Activated T-helper 17 cell treated with anti-CD3 and anti-CD28 coated beads, Interleukin-2, amount 50 U/mL, for 72 hours (primary cell): ENCODE measurements at places on chromosomes 2 and 18.

- no peaks in the 10 kb centered on the region for H3K27me3 ChIP-seq
- no peaks in the 10 kb centered on the region for H3K36me3 ChIP-seq
- no peak overlapping the region for H3K27ac ChIP-seq
- H3K4me3 ChIP-seq, result no peak overlapping the region
- no peaks in the 10 kb centered on the region for H3K4me1 ChIP-seq
- no peak for ATAC-seq
These were observed 270.5 kb upstream of the MEIS1 start for GRCh38 chr2:66164470-66164869.

DNA sequence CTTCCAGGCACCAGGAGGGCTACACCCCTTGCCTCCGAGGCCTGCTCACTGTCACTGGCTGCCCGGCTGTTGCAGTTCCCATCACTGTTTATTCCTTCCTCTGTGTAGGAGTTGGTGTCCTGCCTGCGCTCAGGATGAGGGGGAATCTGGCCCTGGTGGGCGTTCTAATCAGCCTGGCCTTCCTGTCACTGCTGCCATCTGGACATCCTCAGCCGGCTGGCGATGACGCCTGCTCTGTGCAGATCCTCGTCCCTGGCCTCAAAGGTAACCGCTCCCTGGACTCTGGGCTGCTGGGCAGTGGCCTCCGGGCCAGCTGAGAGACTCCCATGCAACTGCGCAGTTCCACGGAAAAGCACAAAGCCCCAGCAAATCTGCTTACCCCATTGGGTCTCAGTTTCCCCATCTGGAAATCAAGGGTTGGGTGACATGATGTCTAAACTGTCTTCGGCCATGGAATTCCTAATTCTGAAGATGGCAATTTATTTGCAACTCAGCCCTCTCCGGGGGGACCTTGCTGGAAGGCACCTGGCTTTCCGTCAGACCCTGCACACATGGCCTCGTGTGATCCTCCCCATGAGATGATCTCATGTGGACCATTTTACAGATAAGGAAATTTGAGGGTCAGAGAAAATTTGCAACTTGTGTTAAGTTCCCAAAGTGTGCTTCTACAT, 9.4 kb downstream of the COLEC11 start:
- ATAC-seq, result no peak
- peaks cover 6% of the 10 kb centered on the region for H3K27me3 ChIP-seq
- no peaks in the 10 kb centered on the region for H3K4me1 ChIP-seq
- no peaks in the 10 kb centered on the region for H3K36me3 ChIP-seq

- no peaks in the 10 kb centered on the region for H3K4me1 ChIP-seq
- H3K27ac ChIP-seq, result no peak overlapping the region
- H3K36me3 ChIP-seq, result no peaks in the 10 kb centered on the region
- no peak overlapping the region for H3K4me3 ChIP-seq
These were observed 23.2 kb upstream of the GPR17 start for GRCh38 chr2:127622561-127623387.

DNA sequence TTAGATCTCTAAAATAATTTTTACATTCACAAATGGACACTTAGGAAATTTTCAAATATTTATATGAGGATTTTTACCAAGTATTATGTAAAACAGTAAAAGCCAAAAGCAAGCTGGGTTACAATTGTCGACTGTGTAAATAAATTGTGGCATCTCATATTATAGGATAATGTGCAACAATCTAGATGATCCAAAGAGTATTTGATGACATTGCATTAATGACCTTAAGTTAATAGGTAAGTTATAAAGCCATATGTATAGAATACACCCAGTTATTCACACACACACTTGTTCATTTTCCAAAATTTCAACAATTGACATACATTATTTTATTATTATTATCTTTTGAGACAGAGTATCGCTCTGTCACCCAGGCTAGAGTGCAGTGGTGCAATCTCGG, 69.3 kb downstream of the ATP8B1 start:
- H3K27me3 ChIP-seq, result no peaks in the 10 kb centered on the region

DNA sequence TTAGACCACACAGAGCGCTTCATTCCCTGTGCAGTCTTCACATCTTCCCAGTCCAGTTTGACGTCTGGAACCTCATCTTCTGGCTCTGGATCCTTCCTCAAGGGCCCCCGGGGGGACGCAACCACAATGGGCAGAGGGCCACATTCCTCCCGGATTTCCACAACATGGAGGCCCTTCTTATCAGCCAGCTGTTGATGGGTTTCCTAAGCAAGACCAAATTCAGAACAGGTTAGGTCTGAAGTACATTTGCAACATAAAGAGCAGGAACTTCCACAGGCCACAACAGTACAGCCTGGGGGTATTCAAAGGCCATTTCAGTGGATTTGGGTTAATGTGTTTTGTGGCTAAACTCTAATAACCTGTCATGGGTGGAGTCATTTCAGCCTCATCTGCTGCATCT, 34.2 kb downstream of the MRPS5 start:
- peaks cover 73% of the 10 kb centered on the region for H3K36me3 ChIP-seq
- H3K4me1 ChIP-seq, result no peaks in the 10 kb centered on the region
- ATAC-seq, result no peak
- H3K27ac ChIP-seq, result no peak overlapping the region
